ENCODE measurements at places on chromosomes 4 and X. TPM values are rescaled to one million over a fixed set of nuclear protein-coding genes. Genes with fewer than 3 reads are reported as not detected.
A peak's percentile ranks its signal among the peaks of the same experiment; 100 is the strongest.

- H3K36me3 ChIP-seq = peaks cover 13% of the 10 kb centered on the region
- no peak overlapping the region for H3K27ac ChIP-seq
- H3K27me3 ChIP-seq = no peaks in the 10 kb centered on the region
- peaks cover 2% of the 10 kb centered on the region for H3K4me1 ChIP-seq
- DNase-seq = peak; percentile 61
Observed at GRCh38 chr4:151117371-151117962, 18.0 kb downstream of the RPS3A start.

SAP30 gene
- total RNA-seq = 3.6 TPM

DNA sequence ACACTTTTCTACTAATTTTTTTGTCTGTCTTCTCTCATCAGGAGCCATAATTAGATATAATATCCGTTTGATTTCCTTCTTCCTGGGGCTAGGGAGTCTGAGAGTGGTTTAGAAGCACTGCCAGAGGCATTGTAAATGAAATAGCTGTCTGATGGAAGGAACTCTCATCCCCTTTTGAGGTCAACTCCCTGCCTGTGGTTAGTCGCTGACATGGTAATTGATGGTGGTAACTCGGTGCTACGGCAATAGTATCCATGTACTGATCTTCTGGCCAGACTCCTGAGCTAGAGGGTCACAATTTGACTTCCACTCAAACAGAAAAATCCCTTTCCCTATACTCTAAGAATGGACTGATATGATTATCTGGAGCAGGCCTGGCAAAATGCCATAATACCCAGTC lies 108.1 kb upstream of the TRPC5 start:
- no peaks in the 10 kb centered on the region for H3K4me1 ChIP-seq
- H3K4me3 ChIP-seq = no peak overlapping the region
- no peak overlapping the region for H3K27ac ChIP-seq
- H3K27me3 ChIP-seq = no peaks in the 10 kb centered on the region
- DNase-seq = no peak

DNA sequence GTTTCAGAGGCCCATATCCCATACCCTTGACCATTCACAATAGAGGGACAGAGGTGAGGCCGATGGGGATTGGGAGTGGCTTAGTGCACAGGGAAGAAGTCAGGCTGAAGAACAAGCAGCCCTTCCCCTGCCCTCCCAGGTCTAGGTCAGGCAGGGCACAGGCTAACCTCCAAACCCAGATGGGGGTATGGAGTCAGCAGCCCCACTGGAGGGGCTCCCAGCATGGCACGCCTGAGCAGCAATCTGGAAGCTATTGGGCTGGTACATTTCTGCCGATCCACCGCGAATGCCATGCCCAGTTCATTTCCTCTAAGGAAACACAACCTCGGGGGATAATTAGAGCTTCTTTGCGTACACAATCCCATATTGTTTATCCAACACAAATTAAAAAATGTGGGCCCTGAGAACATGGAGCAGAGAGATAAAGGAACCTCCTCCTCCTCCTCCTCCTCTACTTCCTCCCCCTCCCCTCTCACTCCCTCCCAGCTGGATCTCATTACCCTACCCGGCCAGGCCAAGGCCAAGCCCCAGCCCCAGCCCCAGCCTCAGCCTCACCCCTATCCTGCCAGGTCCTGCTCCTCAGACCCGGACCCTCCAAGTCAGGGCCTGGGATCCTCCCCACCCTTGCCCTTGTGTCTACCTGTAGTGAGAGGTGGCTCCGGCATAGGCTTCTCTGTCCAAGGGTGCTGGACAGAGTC lies 83.0 kb downstream of the PJA1 start:
- DNase-seq = no peak
- no peak overlapping the region for H3K27ac ChIP-seq
- H3K4me3 ChIP-seq = no peak overlapping the region
- H3K27me3 ChIP-seq = no peaks in the 10 kb centered on the region
- H3K36me3 ChIP-seq = no peaks in the 10 kb centered on the region

GRCh38 chr4:76105652-76106051 lies 31.1 kb downstream of the ART3 start:
- H3K36me3 ChIP-seq = no peaks in the 10 kb centered on the region
- no peak overlapping the region for H3K4me3 ChIP-seq

SCML1 gene
- total RNA-seq = 14.2 TPM

DNA sequence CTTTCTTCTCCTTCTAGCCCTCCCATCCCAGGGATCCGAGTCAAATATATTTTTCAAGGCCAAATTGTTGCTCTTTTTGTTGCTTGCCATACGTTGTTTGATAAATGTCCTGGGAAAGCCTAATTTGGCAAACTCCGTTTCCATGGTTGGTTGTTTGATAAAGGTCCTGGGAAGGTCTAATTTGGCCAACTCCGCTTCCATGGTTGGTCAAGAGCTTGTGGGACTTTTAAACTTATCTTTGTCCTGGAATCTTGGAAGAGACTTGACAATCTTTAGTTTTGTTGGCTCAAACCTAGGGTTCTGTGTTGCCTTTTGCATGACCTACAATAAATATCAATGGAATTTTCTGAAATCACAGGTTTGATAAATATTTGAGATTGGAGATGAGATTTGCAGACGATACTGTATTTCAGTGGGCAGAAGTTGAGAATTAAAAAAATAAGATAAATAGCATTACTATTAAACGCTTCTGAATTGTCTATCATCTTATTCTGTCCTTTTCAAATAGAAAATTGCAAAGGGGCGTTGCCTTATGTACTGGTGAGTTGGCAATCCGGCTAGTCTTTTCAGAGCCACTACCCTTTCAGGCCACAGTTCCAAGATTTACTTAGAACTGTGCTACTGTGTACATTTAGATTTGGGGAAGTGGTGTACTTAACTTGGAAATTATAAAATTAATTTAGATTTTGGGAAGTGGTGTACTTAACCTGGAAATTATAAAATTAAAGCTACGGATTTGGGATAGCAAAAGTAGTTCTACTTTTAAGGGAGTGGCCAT lies 804 bp downstream of the OSTC start:
- H3K27ac ChIP-seq = peak overlapping the region; percentile 87
- peaks cover 20% of the 10 kb centered on the region for H3K4me1 ChIP-seq
- peak overlapping the region; percentile 96 for H3K4me3 ChIP-seq
- DNase-seq = no peak

GRCh38 chrX:15160558-15161095 lies 109.3 kb downstream of the ASB9 start:
- H3K27me3 ChIP-seq = no peaks in the 10 kb centered on the region
- no peak overlapping the region for H3K27ac ChIP-seq
- no peaks in the 10 kb centered on the region for H3K4me1 ChIP-seq
- DNase-seq = no peak
- H3K4me3 ChIP-seq = no peak overlapping the region
- H3K36me3 ChIP-seq = no peaks in the 10 kb centered on the region

DNA sequence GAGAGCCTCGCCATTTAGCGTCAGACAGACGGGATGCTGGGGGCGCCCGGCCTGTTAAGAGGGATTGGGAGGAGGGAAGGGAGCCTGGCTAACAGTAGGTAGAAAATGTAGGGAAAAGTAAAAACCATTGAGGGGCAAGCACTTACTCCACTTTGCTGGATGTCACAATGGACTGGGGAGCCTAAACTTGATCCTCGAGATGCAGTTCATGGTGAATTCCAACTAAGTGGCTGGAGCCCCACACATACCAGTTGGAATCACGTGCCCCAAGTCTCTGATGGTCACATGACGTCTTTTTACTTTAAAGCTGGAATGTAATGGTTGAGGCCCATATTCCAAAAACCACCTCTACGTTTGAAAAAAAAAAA lies 1.5 kb downstream of the PLS3 start:
- DNase-seq = no peak
- H3K4me1 ChIP-seq = peaks cover 21% of the 10 kb centered on the region
- no peaks in the 10 kb centered on the region for H3K27me3 ChIP-seq
- H3K4me3 ChIP-seq = peak overlapping the region; percentile 59

- no peak overlapping the region for H3K4me3 ChIP-seq
- H3K36me3 ChIP-seq = no peaks in the 10 kb centered on the region
- H3K27me3 ChIP-seq = no peaks in the 10 kb centered on the region
- H3K4me1 ChIP-seq = peaks cover 8% of the 10 kb centered on the region
Observed at GRCh38 chrX:139905051-139905450, 27.8 kb downstream of the ATP11C start.

- H3K4me3 ChIP-seq = no peak overlapping the region
- no peaks in the 10 kb centered on the region for H3K36me3 ChIP-seq
- no peak overlapping the region for H3K27ac ChIP-seq
- DNase-seq = no peak
- H3K4me1 ChIP-seq = no peaks in the 10 kb centered on the region
Observed at GRCh38 chrX:119071381-119071780, 1.4 kb upstream of the CT47C1 start.

- H3K4me3 ChIP-seq = no peak overlapping the region
- no peaks in the 10 kb centered on the region for H3K27me3 ChIP-seq
- H3K36me3 ChIP-seq = no peaks in the 10 kb centered on the region
- no peaks in the 10 kb centered on the region for H3K4me1 ChIP-seq
- H3K27ac ChIP-seq = no peak overlapping the region
Observed at GRCh38 chrX:24553011-24553410, 87.9 kb downstream of the PDK3 start.

- no peaks in the 10 kb centered on the region for H3K36me3 ChIP-seq
- H3K27ac ChIP-seq = no peak overlapping the region
- no peaks in the 10 kb centered on the region for H3K27me3 ChIP-seq
- no peak overlapping the region for H3K4me3 ChIP-seq
- peaks cover 13% of the 10 kb centered on the region for H3K4me1 ChIP-seq
Observed at GRCh38 chr4:4480685-4481398, 61.0 kb downstream of the STX18 start.

DNA sequence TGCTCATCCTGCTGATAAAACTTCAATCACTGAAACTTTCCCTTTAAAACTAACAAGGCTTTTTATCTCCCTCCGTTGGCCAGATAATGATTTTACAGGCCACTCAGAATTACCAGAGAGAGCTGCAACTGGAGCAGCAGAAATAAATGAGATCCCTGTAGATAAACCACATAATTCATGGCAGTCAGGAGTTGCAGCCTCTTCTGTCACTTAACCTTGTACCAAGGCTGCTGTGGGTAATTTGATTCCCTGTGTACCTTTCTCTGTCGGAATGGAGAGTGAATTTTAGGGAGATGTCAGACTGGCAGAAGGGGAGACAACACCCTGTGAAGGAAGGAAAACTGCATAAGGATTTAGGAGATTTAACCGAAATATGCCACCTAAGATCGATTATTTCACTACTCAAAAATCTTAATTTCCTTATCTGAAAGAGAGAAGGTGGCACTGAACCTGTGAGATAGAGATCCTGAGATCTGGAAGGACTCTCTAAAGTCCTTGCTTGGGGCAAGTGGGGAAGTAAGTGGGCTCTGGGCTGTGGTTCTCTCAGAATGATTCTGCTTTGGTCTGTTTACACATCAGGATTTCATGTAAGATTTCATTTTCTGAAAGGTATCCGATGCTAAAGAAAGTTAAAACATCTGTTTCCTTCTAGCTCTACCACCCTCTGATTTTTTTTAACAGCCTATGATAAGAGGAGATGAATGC lies 14.3 kb upstream of the TSPAN5 start:
- no peak overlapping the region for H3K27ac ChIP-seq
- DNase-seq = peak; percentile 6
- peaks cover 6% of the 10 kb centered on the region for H3K4me1 ChIP-seq
- no peaks in the 10 kb centered on the region for H3K36me3 ChIP-seq
- H3K4me3 ChIP-seq = no peak overlapping the region

CXorf66 gene
- total RNA-seq = not detected

DNA sequence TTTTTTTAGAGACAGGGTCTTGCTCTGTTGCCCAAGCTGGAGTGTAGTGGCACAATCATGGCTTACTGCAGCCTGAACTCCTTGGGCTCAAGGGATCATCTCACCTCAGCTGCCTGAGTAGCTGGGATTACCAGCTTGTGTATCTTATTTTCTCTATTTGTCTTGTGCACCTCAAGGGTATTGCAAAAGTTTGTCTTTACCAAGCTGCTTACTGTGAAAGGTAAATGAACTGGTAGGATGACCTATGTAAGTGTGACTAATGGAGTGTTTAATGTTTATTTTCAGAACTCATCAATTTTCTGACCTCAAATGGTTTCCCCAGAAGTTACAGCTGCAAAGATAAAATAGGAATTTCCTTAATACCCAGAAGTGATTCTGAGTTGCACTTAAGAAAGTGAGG lies 5.3 kb upstream of the FGA start:
- H3K4me1 ChIP-seq = peaks cover 70% of the 10 kb centered on the region
- no peak for DNase-seq
- no peaks in the 10 kb centered on the region for H3K36me3 ChIP-seq
- peak overlapping the region; percentile 11 for H3K27ac ChIP-seq
- H3K4me3 ChIP-seq = no peak overlapping the region

DNA sequence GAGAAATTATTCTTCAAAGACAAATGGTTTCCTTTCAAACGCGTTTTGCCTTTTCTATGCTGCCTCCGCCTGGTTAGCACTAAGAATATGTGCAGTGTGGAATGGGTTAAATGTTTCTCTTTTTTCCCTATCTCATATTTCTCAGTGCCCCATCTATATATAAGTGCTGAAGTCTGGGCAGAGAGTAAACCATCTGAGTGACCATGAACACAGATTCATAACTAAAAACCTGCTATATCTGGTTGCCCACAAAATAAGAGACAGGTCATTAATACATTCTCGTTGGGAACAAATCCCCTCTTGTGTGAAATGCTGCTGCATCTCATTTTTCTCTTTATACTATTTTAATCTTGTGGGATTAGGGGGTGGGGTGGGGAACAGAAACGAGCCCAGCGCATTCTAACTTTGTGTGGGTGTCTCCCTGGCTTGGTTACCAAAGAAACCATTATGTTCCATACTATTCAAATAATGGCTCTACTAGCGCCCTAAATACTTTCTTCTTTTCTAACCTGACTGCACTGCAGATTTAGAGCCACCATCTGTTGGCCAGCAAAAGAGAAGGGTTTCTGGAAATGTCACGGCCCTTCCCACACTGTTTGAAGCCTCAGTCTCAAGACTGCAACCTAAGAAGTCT lies 42.2 kb upstream of the PTCHD1 start:
- H3K27ac ChIP-seq = no peak overlapping the region
- no peaks in the 10 kb centered on the region for H3K4me1 ChIP-seq
- no peaks in the 10 kb centered on the region for H3K27me3 ChIP-seq
- H3K4me3 ChIP-seq = no peak overlapping the region
- no peak for DNase-seq

NXF3 gene
- 0.33 TPM for total RNA-seq

GRCh38 chr4:151940926-151941617 lies 180.3 kb upstream of the GATB start:
- no peaks in the 10 kb centered on the region for H3K36me3 ChIP-seq
- no peaks in the 10 kb centered on the region for H3K27me3 ChIP-seq
- no peaks in the 10 kb centered on the region for H3K4me1 ChIP-seq
- no peak for DNase-seq
- H3K4me3 ChIP-seq = no peak overlapping the region

GRCh38 chrX:18099745-18100144 lies 120.9 kb downstream of the BEND2 start:
- peaks cover 3% of the 10 kb centered on the region for H3K27me3 ChIP-seq
- no peak overlapping the region for H3K4me3 ChIP-seq
- DNase-seq = no peak
- H3K27ac ChIP-seq = no peak overlapping the region

GRCh38 chr4:76011700-76012387 lies 4.5 kb upstream of the CXCL9 start:
- H3K36me3 ChIP-seq = no peaks in the 10 kb centered on the region
- H3K27ac ChIP-seq = peak overlapping the region; percentile 28
- DNase-seq = no peak
- H3K4me3 ChIP-seq = no peak overlapping the region

SLC2A9 gene
- 25.7 TPM for total RNA-seq

NLRP2B gene
- not detected for total RNA-seq

GRCh38 chr4:123661080-123661737 lies 264.6 kb downstream of the SPRY1 start:
- H3K27me3 ChIP-seq = no peaks in the 10 kb centered on the region
- H3K36me3 ChIP-seq = no peaks in the 10 kb centered on the region
- no peak overlapping the region for H3K27ac ChIP-seq
- no peak for DNase-seq
- H3K4me3 ChIP-seq = no peak overlapping the region
